Daoy (cell line): ENCODE measurements at places on chromosomes 16 and 17.

- DNase-seq: no peak
These were observed 42.0 kb upstream of the PVALEF start for GRCh38 chr17:81123052-81124048.

DNA sequence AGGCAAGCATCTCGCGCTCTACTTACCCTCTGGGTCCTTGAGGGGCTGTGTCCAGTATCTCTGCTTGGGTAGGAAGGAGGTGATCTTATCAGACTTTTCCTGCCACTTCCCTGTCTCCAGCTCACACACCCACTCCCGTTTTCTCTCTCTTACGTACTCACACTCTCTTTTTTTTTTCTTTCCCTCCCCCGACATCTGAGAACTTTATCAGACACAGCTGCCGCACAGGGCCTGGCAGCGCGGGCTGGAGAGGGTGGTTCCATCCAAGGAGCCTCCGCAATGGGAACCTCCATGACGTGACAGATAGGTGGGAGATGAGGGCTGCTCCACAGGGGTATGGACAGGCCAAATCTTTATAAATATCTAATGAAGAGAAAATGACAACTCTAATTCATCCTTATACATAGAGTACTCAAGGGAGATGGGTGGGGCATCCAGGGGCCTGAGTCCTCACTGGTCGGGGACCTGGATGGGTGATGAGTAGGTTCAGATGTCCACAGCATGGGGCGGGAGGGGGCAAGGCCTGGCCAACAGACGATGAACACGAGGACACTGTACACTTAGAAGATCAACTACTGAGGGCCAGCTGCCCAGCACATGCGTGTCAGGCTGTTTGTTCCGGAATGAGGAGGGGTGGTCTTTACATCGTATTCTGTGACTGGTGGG lies 23.3 kb downstream of the MINK1 start:
- DNase-seq: no peak

DNA sequence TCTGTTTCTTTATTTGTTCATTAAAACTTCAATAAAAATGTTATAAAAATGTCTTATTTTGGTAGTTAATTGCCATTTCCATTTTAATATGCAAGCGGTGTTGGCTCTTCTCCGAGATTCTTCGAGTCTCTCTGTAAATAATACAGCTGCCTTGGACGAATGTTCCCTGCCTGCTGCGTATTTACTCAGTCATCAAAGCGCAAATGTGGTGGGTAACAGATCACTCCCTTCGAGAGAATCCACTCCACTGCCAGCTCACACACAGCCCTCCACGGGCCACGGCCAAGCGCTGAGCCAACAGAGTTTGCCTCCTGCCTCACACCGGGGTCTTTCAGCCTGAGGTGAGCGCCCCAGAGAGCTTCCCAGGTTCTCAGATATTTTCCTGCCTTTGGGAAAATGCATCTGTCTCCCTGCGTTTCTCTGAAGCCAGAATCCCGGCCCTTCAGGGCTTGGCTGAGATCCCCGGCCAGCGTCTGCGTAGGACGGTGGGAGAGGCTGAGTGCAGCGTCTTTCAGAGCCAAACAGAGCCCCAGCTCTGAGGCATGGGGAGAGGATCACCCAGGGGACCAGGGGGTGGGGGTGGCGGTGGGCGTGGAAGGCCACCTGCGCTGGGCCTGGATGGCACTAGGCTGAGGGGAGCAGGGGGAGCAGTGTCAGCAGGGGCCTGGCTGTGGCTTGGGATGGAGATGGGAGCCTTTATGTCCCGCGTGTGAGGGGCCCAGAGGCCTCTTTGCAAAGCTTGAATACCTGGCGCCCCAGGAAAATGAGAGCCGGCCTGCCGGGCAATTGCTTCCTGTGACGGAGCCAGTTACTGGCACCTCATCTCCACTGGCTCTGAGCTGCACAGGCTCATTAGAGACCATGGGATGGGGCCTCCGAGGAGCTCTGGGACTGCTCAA lies 248.7 kb downstream of the RBFOX3 start:
- no peak for DNase-seq

GRCh38 chr17:48060249-48060648 lies 12.1 kb downstream of the NFE2L1 start:
- no peak for DNase-seq

- no peak for DNase-seq
These were observed 35.7 kb upstream of the TRAP1 start for GRCh38 chr16:3752984-3753383.

GRCh38 chr16:72467157-72467759 lies 295.3 kb upstream of the PMFBP1 start:
- peak; percentile 17 for DNase-seq

DNA sequence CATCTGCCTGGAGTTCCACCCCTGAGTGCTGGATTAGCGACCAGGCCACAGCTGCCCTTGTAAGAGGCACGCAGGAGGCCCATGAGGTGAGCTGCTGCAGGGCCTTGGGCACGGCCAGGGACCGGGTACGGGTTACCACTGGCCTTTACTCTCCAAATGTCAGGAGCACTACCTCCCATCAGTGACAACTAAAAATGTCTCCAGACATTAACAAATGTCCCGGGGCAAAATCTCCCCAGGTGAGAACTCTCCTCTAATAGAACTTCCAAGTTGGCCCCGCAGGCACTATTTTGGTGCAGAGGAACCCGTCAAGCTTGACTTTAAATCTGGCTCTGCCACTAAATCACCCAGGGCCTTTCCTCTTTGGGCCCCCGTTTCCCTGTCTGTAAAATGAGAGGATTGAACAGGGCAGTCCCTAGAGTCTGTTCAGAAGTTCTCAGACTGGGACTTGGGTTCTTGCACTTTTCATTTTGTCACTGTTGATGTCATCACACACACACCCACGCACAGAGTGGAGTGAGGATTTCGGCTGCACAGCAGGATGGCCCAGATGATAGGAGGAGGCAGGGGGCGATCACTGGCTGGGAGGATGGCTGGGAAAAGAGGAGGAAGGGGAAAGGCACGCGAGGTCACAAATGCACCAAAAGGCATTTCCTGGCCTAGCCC lies 24.5 kb upstream of the MAPT start:
- DNase-seq: no peak

DNA sequence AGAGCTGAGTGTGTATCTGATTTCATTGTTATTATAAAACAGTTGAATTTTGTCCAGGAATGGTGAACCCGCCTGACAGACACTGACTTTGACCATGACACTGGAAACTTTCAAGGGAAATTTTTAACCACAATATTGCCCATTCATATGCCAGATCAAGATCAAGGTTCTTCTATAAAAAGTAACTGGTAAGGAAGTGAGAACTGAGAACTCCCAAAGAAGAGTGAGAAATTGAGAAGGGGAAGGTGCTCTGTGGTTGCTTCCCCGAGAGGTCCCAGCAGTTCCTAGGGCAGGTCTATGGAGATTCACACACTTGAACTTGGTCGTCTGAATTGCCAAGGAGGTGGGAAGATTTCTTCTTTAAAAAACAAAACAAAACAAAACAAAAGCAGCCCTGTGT lies 27.3 kb downstream of the SLC6A4 start:
- DNase-seq: no peak

DNA sequence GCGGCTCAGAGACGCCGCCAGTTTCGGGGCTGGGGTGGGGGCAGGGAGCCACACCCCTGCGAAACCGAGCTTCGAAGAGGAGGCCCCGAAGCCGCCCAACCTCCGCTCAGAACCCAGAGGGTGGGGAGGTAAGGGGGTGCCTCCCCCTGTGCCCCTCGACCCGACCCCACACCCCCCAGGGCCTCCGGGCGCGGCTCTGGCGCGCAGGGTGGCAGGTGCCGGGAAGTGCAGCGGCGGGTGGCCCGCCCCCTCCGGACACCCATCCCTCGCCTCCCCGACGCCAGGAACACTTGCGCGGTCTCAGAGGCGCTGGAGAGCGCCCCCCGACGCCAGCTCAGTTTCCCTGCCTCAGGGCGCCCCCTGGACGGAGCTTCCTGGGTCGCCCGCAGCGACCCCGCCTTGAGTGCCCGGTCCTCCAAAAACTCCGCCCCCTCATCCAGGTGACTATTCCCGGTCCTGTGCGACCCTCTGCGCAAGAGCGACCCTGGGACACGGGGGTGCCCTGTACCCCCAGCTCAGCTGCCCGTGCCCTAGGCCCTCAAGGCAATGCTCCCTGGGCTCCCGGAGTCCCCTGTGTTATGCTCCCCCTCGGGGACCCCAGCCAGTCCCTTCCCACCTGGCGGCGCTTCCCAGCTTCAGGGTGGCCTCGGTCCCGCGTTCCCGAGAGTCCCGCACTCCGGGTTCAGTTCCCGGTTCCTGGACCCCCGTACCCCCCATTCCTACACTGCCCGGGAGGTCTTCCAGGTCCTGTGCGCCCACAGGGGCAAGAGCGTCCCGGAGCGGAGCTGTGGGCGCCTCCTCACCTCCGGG lies 562 bp downstream of the PPL start:
- no peak for DNase-seq

- DNase-seq: no peak
These were observed 51.2 kb downstream of the SYCE1L start for GRCh38 chr16:77250400-77250799.

- no peak for DNase-seq
These were observed 93.0 kb upstream of the NETO2 start for GRCh38 chr16:47236716-47237115.

GRCh38 chr17:27644586-27644985 lies 13.6 kb downstream of the LGALS9 start:
- DNase-seq: no peak

- DNase-seq: no peak
These were observed 53.6 kb downstream of the N4BP1 start for GRCh38 chr16:48556243-48556912.

DNA sequence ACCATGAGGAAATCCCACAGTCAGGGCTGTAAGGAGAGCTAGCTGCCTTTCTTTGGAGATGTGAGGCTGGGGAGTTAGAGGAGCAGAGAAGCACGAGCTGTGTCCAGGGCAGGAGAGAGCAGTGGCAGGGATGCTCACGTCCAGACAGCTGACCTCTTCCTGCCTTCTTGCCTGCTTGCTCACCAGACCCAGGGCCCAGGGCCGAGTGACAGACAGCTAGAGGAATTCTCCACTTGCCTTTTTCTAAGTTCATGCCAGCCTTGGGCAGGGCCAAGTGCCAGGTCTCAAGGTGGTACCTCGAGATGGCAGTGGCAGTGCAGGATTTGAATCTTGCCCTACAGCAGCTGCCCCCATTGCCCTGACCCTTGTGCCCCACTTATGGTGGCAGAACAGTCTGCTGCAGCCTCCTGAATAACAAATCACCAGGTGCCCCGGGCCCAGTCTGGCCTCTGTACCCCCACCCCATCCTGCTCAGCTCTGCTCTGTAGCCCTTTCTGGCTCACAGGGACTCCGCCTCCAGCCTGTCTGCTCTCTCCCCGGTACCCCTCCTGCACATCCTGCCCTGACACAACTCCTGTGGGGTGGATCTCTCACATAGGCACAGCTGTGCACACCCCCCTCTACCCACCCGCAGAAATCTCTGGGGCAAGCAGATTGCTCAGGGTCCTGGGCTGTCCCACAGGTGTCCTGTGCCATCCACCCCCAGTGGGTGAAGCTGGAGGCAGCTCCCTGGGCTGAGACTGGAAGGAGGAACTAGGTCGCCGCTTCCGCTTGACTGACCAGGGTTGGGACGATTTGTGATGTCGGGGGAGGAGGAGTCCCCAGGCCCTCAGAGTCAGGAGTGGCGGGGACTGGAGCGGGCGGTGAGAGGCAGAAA lies 25.9 kb downstream of the GRIN2C start:
- DNase-seq: no peak
